ENCODE measurements at places on chromosomes 11 and 22.

GRCh38 chr22:29146091-29146560, 59.6 kb upstream of the EMID1 start:
- no peak for DNase-seq

- no peak for DNase-seq
Observed at GRCh38 chr11:122954455-122954854, 27.2 kb downstream of the BSX start.

DNA sequence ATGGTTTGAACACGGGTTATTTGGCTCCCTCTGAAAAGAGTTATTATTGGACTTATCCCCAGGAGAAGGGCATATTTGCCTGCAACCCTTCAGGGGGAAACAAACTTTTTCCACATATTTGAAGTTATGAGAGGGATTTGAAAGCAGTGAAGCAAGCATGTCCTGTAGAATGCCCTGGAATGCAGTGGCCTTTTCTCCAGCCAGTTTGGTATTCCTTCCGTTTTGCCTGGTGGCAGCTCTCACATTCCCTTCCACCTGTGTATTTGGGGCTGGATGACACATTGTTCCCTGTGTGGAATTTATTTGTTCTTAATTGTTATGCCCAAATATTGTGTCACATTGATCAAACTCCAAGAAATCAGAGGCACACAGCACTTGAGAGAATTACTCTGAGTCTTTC, 59.0 kb downstream of the OSBP2 start:
- DNase-seq, result no peak

- DNase-seq, result no peak
Observed at GRCh38 chr11:28517621-28518020, 409.4 kb downstream of the METTL15 start.

DNA sequence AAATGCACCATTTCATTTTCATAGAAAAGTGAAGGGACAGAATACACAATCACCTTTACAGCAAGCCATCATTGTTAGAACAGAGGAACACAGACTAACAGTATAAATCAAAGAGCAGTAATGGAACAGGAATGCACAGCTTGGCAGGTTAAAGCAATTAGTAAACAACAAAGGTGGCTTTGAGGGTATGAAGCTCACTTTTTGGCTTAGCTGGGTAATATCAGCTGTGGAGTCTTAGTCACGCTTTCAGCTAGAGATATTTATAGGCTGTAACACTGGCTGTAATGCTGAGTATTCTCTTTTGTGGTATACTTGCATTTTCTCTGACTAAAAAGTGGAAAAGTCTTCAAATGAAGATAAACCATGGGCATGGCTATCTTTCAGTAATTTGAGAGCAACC, 1780.5 kb downstream of the LRRC4C start:
- DNase-seq, result no peak

GRCh38 chr11:61541598-61541997, 33.0 kb downstream of the LRRC10B start:
- DNase-seq, result no peak

DNA sequence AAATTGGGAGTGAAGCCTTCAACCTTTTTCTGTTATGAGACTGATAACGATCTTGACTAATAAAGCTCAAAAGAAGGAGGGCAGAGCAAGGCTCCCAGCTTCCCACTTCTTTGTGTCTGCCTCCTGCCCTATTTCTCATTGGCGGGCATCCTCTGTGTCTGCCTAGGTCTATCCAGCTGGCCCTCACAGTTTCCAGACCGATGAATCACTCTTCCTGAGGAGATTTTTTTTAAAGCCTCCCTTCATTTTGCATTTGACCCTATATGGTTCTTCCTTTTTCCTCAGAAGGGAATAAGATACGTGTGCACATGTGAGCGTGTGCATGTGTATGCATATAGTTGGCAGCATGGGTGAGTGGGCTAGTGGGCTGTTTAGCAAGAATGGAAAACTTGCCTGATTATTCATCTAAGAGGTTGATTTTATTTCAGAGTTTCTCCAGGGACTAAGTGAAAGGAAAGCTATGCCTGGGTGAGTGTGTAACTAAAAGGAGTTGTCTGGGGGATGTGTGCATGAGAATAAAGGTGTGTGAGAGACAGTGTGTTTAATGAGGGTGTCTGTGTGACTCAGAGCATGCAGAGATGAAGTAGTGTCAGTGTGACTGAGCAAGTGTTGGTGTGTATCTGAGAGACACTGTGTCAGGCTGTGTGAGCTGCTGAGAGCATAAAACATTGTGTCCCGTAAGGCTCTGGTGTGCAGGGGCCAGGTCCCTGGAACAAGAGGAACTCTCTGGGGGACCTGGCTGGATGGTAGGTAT, 12.2 kb downstream of the PHLDB1 start:
- no peak for DNase-seq

- no peak for DNase-seq
Observed at GRCh38 chr22:23282089-23282501, 101.8 kb downstream of the BCR start.

GRCh38 chr11:2086239-2087040, 52.7 kb downstream of the IGF2 start:
- no peak for DNase-seq

DNA sequence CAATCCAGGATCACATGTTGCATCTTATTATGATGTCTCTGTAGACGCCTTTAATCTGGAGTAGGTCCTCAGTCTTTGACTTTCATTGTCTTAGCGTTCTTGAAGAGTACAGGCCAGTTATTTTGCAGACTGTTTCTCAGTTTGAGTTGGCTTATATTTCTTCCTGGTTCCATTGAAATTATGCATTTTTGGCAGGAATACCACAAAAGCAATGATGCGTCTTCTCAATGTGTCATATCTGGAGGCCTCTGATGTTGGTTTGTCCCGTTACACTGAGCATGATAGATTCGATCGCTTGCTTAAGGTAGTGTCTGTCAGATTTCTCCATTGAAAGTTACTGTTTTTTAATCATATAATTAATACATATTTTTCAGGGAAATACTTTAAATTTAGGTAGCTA, 30.6 kb downstream of the TECTA start:
- no peak for DNase-seq

DNA sequence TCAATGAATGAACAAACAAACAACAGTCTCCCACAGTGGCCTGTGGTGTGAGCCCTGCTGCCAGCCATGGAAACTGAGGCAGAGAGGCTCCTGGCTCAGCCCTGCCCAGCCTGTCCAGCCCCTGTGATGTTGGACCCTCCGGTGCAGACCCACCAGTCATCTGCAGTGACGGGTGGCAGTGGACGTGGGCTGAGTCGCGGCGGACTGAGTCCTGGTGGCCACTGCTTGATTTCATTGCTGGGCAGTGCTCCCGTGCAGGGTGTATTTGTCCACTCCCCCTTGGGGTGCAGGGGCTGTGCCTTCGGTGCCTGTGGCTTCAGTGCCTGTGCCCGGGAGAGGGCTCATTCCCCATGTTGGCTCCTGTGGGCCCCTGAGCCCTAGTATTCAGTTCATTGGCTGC, 31.9 kb upstream of the MUC5AC start:
- no peak for DNase-seq

- no peak for DNase-seq
Observed at GRCh38 chr11:101436511-101437142, 147.2 kb downstream of the TRPC6 start.

DNA sequence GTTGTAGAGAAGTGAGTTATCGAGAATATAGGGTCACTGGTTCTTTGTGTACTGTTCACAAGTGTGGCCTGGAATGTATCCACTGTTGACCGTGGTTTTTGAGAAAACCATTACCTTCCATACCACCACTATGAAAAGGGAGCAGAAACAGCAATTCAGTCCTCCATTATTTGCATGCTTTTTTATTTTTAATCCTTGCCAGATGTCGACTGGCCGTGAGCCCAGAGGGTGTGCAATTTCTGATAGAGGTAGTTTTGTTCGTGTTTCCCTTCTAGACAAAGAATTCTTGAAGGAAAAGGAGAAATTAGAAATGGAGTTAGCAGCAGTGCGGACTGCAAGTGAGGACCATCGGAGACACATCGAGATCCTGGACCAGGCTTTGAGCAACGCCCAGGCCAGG, 81.7 kb downstream of the AMOTL1 start:
- no peak for DNase-seq

- no peak for DNase-seq
Observed at GRCh38 chr11:65537620-65538231, 12.8 kb downstream of the SCYL1 start.

DNA sequence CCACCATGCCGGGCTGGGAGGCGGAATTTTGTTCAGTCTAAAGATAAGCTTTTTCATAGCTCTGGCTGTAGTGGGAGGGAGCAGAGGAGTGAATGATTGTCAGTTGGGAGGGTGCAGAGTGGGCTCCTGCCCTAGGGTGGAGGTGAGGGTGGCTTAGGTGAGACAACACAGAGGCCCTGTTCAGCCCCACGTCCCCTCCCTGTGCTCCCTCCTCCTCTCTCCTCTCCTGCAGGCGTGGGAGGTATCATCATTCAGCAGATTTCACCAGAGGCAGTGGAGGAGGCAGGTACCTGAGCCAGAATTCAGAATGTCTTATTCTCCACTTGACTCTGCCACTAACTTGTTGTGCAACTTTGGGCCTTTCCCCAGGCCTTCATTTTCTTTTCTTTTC, 1.7 kb upstream of the THRSP start:
- no peak for DNase-seq

DNA sequence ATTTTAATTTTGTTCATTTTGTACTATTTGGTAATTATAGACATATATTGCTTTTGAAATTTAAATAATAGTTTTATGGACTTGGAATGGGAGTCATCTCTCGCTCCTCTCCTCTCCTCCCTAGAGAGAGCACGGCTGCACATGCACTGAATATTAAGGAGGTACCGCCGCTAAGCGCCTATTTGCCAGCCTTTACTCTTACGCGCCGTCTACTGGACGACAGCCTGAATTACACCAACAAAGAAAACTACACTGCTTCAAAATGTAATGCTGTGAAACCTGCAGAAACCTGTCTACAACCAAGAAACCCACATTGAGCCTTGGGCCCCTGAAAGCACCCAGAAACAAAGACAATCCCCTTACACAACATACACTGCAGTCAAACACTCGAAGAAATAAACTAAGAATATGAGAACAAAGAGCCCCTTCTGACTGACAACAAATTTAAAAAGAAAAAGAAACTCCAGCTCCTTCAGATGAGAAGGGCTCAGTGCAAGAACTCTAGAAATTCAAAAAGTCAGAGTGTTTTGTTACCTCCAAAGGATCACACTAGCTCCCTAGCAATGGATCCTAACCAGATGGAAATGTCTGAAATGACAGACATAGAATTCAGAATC, 737.2 kb downstream of the LRRC4C start:
- no peak for DNase-seq

DNA sequence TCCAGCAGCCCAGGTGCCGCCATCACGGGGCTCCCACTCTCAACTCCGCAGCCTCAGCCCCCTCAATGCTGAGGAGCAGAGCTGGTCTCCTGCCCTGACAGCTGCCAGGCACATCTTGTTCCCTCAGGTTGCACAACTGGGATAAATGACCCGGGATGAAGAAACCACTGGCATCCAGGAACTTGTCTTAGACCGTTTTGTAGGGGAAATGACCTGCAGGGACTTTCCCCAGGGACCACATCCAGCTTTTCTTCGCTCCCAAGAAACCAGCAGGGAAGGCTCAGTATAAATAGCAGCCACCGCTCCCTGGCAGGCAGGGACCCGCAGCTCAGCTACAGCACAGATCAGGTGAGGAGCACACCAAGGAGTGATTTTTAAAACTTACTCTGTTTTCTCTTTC, at the start of gene SAA1:
SAA1 (plus strand) TSS at position 316 of the 400 bp plus-strand sequence. CDS start 624 bp downstream, outside the sequence.
- no peak for DNase-seq

DNA sequence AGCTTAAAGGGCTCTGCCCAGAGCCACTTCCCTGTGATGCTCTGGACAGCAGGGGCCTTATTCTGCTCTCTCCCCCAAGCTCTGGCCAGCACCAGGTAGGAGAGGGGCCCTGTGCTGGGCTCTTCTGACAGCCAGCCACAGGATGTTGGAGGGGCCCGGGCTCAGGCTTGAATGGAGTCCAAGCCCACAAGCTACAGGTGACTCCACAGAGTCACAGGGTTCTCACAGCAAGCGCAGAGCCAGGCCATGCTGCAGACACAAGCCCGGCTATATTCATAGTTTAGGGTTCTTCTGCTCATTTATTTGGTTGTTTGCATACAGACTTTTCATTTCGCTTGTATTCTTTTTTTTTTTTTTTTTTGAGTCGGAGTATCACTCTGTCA, 1392.8 kb downstream of the BRD1 start:
- no peak for DNase-seq

DNA sequence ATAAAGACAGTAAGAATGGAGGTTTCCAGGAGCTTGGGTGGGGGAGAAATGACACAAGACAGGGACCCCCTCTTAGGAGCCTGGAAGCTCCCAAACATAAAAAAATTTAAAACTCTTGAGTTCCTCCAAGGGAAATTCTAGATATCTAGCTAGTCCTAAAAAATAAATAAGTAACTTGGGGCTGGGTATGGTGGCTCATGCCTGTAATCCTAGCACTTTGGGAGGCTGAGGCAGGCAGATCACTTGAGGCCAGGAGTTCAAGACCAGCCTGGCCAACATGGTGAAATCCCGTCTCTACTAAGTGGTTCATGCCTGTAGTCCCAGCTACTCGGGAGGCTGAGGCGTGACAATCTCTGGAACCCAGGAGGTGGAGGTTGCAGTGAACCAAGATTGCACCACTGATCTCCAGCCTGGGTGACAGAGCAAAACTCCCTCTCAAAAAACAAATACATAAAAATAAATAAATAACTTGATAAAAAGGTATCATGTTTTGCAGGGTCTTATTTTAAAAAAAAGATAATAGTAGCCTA, 20.0 kb upstream of the TOP3B start:
- no peak for DNase-seq

DNA sequence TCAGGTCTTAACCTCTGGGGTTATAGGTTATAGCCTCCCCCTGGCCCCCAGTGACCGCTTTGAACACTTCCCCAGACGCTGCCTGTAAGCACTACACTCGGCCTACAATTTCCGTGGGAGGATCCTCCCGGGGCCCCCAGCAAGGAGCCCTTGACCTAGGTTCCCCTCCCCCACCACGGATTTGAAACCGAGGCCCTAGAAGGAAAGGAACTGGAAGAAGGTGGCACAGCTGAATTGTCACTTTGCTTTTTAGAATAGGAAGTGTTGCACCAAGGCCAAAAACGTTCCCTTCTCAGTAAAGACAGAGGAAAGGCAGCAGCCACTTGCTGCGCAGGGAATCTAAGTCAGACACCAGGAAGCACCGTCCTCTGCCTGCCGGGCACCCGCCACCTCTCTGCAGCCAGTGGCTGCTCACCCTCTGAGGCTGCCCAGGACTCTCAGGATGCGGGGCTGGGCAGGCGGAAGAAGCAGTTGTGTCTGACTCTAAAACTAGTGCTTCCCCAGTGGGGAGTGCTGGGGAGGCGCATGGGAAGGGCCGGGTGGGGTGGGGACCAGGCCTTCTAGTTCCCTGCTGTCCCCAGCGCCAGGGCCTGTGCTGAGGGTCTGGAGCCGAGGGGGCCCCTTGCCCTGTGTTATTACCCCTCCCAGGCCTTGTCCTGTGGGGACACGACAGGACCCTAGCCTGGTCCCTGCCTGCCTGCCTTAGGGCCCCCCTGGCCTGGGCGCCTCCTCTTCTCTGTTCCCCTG, 7.9 kb upstream of the FLRT1 start:
- DNase-seq, result no peak

DNA sequence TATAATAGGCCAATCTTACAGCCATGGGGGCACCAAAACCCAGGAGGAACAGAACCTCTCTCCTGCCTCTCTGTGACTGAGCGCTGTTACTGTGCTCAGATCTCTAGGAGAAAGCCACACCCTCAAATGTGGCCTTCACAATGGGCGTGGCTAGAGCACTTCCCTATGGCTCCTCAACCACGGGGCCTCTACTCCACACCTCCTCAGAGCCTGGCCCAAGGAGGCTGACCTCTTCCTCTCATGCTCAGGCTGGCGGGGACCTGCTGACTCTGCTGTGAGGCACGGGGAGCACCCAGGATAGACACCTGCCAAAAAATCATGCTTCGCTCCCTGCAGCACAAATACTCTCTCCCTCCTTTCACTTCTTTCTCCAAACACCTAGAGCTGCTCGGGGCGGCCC, 41.0 kb downstream of the C11orf58 start:
- no peak for DNase-seq

- no peak for DNase-seq
Observed at GRCh38 chr11:119803726-119804294, 74.8 kb upstream of the NECTIN1 start.

Measured in effector memory CD4-positive, alpha-beta T cell (primary cell).